ENCODE measurements at places on chromosomes 5 and 9. TPM values are rescaled to one million over a fixed set of nuclear protein-coding genes. Genes with fewer than 3 reads are reported as not detected.

TYRP1 gene
- 5.8 TPM for total RNA-seq

PGM5 gene
- total RNA-seq: 26.3 TPM

DNA sequence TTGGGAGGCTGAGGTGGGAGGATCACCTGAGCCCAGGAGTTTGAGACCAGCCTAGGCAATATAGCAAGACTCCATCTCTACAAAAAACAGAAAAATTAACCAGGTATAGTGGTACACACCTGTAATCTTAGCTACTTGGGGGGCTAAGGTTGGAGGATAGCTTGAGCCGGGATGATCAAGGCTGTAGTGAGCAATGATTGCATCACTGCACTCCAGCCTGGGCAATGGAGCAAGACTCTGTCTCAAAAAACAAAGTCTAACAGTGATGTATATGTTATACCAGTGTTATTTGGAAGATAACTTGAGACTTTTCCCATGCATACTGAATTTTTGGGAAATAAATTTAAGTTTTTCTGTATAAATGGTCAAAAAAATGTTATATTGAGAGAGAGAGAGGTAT lies 146.3 kb downstream of the ZCCHC7 start:
- DNase-seq: no peak

- no peak for DNase-seq
Measured at GRCh38 chr9:13146840-13147239, 132.7 kb downstream of the MPDZ start.

DNA sequence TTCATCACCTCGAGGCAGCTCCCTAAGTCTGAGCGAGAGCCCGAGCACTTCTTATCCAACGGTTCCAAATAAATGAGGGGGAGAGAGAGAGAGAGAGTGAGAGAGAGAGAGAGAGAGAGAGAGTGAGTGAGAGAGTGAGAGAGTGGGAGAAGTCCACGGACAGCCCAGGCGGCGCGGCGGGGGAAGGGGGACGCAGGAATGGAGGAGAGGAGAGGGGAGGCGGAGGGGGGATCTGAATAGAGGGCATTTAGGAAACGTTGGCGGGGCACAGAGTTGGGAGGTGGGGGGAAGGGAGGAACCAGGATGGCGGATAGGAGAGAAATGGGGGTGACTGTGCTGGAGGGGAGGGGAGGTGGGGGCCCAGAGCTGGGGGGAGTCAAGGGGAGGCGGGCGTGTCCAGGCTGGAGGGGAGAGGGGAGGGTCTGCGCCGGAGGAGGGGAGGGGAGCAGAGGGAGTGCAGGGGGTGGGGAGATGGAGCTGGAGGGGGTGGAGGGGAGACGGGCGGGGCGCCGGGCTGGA lies 398 bp upstream of the BASP1 start:
- DNase-seq: peak; percentile 56

GRCh38 chr9:105890046-105890822 lies 195.9 kb downstream of the TMEM38B start:
- no peak for DNase-seq

JAKMIP2 gene
- total RNA-seq: 8.3 TPM

GRCh38 chr5:95590880-95591279 lies 29.0 kb upstream of the GPR150 start:
- no peak for DNase-seq

PAPPA gene
- 2.2 TPM for total RNA-seq

SH3RF2 gene
- 11.5 TPM for total RNA-seq

DNA sequence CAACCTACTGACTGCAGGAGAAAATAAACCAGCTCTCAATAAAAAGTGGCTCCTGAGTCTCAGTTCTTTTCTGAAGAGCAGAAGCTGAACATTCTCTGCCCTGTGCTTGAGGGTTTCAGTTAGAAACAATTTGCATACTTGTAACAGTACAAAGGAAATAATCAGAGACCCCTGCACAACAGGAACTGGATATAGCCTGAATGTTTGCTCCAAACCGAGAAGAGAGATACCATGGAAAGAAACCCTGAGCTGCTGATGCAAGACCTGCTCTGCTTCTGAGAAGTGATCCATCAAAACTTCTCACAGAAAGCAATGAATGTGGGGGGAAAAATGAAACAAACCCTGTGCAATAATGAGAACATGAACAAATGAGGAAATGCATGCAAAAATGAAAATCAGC lies 592.9 kb downstream of the SEMA5A start:
- no peak for DNase-seq

- DNase-seq: no peak
Measured at GRCh38 chr5:91221917-91222316, 161.2 kb downstream of the ARRDC3 start.

DNA sequence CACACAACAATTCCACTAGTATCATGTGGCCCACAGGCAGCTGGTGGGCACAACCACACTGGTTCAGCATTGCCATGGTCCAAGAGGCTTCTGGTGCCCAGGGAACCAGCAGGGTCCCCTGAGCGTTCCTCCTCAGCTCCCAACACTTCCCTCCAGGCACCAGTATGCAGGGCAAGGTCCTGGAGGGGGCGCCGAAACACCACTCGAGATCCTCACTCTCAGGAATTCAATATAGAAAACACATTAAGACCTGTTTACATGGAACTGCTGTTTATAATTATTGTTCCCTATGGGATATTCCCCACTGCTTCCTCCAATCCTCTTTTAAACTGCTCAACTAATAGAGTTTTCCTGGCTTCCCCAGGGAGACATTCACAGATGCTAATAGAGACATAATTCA lies 91.9 kb upstream of the GABRP start:
- DNase-seq: no peak

- DNase-seq: no peak
Measured at GRCh38 chr9:119802133-119802532, 432.9 kb upstream of the BRINP1 start.

- DNase-seq: no peak
Measured at GRCh38 chr5:159801303-159801702, 115.0 kb upstream of the ADRA1B start.

DNA sequence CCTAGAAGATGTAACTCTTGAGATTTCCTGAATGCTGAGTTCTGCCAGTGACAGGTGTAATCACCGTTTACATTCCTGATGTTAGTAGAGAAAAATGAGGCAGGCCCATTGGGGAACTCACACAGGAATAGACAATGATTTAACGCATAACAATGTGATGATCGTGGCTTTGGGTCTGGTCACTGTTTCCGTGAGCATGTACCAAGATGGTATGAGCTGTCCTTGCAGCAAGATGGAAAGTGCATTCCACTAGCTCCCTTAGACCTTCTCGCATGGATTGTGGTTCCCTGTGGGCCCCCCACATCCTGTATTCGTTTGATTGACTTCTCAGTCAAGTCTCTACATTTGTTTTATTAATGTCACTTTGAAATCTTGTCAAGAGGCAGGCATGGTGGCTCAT lies 124.0 kb upstream of the DAP start:
- DNase-seq: no peak

DNA sequence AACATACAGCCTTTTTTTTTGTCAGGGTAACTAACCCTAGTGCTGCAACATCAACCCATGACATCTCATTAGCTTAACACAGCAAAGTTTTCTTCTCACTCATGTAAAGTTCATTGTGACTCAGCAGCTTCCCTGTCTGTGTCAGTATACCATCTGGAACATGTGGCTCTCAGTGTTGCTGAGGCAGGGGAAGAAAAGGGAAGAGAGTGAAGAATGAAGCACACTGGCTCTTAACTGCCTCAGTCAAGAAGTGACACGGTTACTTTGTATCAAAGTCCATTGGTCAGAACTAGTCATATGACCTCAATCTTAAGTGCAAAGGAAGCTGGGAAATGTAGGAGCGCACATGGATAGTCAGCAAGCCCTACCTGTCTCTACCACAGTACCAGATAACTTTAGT lies 185.0 kb upstream of the ELL2 start:
- no peak for DNase-seq

HAVCR2 gene
- total RNA-seq: 33.8 TPM

DNA sequence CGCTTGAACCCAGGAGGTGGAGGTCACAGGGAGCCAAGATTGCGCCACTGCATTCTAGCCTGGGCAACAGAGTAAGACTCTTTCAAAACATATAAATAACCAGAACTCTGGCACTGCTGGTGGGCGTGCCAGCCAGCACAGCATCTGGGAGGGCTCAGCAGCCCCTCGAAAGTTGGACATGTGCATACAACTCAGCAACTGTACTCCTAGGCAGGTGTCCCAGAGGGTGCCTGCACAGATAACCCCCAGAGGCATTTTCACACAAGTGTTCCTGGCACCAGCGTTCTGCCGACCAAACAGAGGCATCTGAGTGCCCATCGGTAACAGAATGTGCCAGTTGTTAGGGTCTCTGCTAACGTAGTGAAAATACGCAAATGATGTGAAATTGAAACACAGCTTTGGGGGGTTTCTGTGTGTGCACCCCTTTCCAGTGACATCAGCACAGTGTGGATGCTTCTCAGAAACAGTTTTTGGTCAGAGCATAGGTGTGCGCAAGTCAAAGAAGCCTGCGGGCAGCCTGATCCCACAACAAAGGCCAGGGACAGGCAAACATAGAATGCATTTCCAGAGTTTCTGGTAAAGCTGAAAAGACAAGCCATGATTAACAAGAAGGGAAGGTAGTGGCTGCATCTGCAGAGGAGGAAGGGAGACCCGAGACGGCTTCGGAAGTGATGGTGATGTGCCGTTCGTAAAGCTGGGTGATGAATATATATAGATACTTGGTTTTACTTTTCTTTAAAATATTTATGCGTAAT lies 190.2 kb downstream of the CACNA1B start:
- DNase-seq: no peak

GRCh38 chr9:71684566-71684965 lies 83.7 kb downstream of the CEMIP2 start:
- DNase-seq: no peak

PCDHB14 gene
- 2.1 TPM for total RNA-seq

DNA sequence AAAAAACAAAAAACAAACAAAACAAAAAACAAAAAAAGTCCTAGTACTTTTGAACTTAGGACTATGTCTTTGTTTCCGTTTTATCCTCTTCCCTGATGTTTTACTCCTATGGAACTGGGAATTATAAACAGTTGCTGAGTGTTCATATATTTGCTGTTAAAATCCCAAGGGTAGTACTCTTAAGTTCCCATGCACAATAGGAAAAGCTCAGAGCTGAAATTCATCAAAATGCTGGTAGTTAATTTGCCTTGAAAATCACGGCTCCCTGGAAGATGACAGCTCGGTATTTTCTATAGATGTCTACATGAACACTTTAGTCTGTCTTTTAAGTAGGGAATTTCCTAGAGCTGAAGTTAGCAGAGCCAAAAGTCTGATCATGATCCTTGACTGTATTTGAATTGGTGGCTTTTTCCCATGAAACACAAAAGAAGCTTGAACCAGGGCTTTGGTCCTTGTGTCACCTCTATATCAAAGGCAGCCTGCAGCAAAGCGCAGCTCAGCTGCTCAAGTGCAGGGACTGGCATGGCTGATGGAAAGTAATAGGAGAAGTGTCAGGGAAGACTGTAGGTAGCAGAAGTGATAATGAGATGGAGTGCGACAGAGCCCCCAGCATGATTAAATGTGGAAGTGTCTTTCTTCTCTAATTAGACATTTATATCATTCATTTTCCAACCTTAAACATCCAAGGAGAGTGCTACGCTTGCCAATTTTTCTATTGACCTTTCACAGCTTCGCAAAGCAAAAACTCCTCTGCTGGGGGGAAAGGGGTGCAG lies 310.9 kb downstream of the TRIM36 start:
- no peak for DNase-seq

FBXL7 gene
- 8.0 TPM for total RNA-seq

GRIN1 gene
- total RNA-seq: 0.92 TPM

- no peak for DNase-seq
Measured at GRCh38 chr9:75921391-75922127, 31.1 kb downstream of the PCSK5 start.

ANP32B gene
- 120 TPM for total RNA-seq

ANKDD1B gene
- total RNA-seq: 4.3 TPM

DNA sequence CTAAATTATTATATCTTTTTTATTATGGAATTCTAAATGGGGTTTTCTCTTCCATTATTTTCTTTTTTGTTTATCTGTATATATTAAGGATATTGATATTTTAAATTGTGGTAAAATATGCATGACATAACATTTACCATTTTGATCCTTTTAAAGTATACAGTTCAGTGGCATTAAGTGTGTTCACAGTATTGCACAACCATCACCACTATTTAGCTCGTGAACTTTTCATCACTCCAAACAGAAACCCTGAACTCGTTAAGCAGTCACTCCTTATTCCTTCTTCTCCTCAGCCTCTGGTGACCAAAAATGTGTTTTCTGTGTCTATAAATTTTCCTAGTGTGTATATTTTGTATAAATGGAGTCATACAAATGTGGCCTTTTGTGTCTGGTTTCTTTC lies 188.2 kb downstream of the CCDC171 start:
- DNase-seq: no peak

- no peak for DNase-seq
Measured at GRCh38 chr9:96078897-96079490, 203.5 kb downstream of the ERCC6L2 start.

AGPAT2 gene
- 106 TPM for total RNA-seq

DNA sequence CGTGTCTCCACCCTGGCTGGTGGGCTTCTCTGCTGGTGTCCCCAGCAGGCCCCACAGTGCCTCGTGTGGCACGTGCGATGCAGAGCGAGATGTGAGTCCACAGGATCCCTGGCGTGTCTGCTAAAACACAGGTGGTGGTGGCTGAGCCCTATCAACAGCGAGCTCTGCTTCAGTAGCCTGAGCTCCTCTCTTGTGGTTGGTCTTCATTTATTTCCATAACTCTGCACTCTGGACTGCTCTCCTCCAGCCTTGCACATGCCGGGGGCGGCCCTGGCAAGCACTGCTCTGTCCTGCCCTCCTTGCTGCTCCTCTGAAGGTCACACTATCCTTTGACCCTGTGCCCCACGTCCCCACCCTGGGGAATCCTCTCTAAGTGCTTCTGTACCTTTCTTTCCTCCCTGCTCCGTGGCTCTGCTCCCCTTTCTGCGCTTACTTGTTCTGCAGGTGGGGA lies 59.2 kb downstream of the NSUN2 start:
- no peak for DNase-seq

DNA sequence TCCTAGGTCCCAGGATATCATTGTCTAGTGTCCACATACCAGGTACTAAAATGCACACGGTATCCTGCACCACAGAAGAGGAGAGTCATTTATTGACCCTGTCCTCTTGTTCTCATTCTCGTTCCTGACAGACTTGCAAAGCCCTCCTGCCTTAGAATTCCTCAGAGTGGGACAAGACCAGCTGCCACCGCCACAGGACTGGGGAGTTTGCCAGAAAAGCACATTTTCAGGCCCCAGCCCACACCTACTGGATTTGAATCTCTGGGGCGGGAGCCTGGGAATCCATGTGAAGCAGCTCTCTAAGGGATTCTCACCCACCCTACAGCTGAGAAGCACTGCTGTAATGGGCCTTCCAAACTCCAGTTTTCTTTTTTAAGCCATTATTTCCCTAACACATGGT lies 68.0 kb upstream of the FANCC start:
- no peak for DNase-seq

N4BP3 gene
- total RNA-seq: 7.9 TPM

DNA sequence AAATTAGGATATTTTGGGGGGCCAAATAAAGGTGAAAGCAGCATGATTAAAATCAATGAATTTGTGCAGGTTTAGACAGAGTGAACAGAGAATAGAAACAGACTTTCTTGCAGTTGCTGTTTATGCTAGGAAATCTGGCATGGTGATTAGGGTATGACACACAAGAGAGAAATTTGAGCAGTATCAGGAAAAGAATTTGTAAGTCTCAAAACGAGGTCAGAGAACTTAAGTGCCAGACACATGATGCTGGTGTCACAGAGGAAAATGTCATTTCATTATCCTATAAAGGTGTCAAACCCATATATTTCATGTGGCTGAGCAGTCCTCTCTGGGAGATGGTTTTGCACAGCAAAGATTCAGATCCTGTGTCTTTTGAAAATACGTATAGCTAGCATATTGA lies 15.7 kb downstream of the LVRN start:
- no peak for DNase-seq

Data from lower lobe of right lung (tissue), 2 donors.